ENCODE measurements at places on chromosomes 16 and 17.

DNA sequence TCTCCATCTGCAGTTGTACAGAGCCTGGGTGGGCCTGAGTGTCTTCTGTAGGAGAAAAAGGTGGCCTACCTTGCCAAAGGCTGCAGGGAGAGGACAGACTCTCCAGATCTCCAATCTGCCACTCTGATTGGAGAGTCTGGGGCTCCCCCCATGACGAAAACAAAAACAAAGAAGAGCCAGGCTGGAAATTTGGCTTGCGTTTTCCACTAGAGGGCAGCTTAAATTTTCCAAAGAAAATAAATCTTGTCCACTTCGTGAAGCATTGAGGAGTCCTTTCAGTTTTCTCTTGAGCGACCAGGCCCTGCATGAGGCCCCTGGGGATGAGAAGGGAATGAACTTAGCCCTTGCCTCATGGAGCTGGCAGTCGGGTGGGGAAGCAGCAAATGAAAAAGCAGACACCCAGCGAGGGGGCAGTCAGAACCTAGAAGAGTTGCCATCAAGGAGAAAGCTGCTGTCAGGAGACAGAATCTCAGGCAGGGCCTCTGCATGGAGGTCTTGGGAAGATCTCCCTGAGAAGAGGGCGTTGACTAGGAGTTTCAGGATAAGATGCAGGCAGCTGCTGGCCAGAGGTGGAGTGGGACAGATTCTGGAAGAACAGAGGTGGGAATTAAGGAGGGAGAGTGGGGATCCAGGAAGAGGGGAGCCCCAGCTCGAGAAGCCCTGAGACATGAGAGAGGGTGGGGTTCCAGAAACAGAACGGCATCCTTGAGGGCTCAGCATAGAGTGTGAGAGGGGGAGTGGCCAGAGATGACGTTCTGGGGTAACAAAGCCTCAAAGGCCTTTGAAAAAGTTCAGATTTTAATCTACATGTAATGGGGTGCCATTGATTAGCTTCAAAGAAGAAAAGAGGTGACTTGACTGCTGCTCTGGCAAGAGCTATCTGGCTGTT is 8.4 kb upstream of the SHCBP1 start:
- no peak for DNase-seq

DNA sequence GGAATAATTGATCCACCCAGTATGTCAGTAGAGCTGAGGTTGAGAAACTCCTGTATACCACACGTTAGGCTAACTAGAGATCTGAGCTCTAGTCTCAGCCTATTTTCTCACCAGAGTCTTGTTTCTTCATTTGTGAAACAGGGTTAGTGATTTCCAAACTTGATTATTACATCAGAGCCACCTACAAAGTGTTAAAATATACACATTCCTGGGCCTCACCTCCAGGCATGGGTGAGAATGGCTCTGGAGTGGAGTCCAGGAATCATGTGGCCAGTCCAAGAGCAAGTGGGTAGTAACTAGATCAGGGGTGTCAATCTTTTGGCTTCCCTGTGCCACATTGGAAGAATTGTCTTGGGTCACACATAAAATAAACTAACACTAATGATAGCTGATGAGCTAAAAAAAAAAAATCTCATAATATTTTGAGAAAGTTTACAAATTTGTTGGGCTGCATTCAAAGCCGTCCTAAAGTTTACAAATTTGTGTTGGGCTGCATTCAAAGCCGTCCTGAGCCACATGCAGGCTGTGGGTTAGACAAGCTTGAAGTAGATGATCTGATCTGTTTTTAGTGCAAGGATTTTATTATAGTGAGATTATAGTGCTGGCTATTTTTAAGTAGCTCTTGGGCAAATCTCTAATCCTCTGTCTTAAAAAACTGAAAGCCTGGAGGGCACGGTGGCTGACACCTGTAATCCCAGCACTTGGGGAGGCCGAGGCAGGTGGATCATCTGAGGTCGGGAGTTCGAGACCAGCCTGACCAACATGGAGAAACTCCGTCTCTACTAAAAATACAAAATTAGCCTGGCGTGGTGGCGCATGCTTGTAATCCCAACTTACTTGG is 20.4 kb downstream of the PRCD start:
- DNase-seq: no peak

GRCh38 chr16:81445966-81446906 is 1.6 kb downstream of the CMIP start:
- no peak for DNase-seq

GRCh38 chr16:81752225-81752875 is 26.7 kb upstream of the PLCG2 start:
- no peak for DNase-seq

DNA sequence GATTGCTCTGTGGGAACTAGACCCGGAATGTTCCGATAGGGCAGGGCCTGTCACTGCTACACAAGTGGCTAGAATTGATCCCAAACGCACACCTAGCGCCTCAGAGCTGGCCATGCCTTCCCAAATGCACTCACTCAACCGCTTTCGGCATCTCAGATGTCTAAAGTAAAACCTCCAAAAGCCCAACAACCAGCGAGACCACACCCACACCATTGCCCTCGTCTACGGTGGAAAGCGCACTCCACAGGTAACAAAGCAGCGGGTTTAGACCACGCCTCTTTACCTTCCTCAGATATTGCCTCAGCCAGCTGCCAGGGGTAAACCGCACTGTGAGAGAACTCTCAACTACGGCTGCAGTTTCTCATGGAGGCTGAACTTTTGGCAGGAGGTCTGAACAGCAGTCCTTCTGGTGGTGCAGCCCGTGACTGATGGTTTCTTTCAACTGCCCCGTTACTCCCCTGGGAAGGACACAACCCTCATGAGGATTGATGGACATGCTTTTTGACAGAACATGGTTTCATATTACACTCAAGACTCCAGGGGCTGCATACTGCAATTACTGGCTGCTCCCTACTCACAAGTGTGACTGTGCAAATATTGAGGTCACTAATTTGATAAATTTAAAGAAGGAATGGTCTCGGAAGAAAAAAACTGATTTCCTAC is 34.5 kb downstream of the USP7 start:
- DNase-seq: peak; percentile 71

GRCh38 chr16:89733322-89733721 is 12.0 kb downstream of the ZNF276 start:
- DNase-seq: no peak

- no peak for DNase-seq
Measured at GRCh38 chr16:13999071-13999894, 71.8 kb upstream of the MRTFB start.
